ENCODE measurements at places on chromosomes 12 and 14.

GRCh38 chr12:31962076-31962475 is 2.9 kb downstream of the RESF1 start:
- DNase-seq, result no peak

DNA sequence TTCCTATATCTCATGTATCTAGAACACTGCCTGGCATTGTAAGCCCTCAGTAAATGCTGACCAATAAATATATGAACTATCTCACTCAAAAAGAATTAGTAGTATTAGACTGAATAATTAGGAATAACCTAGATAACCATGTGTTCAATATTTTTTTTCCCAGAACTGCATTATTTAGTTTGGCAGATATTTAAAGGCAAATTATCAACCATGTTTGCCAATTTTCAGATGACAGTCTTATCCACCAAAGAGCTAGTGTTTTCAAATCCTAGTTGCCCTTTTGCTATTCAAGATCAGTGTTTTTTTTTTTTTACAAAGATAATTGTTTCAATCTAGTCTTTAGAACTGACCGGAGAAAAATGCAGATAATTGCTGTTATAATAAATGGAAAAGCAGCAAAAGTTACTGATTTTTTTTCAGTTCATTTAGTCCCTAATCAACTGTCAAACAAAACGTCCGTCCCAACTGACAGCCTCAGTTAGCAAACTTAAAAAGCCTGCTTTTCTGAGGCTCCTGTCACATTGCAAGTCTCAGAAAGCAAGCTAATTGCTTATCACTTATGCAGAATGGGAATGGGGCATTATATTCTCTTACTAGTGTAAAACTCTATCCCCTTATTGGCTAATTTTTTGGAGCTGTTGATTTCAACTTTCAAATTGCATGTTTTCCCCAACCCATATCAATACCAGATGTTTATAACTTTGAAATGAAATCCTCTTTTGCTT is 203.2 kb downstream of the PAWR start:
- no peak for DNase-seq

DNA sequence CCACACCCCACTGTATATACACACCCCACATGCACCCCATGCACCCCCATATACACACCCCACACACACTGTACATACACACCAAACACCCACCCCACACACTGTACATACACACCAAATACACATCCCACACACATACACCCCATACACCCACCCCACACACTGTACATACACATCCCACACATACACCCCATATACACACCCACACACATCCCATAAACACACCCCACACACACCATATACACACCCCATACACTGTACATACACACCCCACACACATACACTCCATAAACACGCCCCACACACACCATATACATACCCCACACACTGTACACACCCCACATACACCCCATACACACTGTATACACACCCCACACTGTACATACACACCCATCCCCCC is 82.3 kb downstream of the NOC4L start:
- DNase-seq, result no peak

DNA sequence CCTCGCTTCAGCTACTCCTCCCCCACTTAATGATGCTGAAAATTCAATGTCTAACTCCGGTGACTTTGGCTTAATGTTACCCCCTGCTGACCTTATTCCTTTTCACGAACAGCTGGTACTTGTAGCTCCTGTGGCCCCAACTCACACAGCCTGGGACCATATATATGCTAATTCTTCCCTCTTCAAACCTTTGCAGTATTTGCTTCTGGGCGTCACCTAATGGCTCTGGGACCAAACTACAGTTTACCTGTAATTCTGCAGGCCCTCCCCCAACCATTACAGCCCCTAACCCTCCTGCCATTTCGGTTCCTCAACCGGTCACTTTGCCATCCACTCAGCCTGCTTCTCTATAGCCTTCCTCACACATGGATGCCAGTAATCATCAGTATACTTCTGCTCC is 29.6 kb upstream of the C12orf75 start:
- DNase-seq, result no peak

Measured in ureter (tissue), 1 donor.